ENCODE measurements at places on chromosomes 7 and 10.

- no peak for DNase-seq
These were observed 1.2 kb downstream of the BRAF start for GRCh38 chr7:140923358-140924006.

GRCh38 chr7:132750530-132751217 is 174.4 kb upstream of the PLXNA4 start:
- DNase-seq: no peak

- no peak for DNase-seq
These were observed 471.8 kb downstream of the SORCS3 start for GRCh38 chr10:105112862-105113261.

- no peak for DNase-seq
These were observed 239.2 kb downstream of the CELF2 start for GRCh38 chr10:11256896-11257295.

DNA sequence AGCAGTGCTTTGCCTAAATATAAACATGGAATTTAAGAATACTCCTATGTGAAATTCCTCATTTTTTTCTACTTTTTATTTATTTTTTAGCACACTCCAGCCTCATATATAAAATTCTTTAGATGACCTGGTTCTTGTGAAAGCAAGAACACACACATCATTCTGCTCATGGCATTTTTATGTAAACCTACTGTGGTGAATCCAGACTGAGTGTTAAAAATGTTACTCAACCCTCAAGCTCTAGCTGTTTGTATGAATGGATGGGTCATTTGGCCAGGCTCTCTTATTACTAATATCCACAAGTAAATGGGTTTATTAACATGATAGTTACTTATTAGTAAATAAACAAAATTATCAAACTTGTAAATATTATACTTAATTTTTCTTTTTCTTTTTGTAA is 551.7 kb upstream of the LRRN3 start:
- no peak for DNase-seq

DNA sequence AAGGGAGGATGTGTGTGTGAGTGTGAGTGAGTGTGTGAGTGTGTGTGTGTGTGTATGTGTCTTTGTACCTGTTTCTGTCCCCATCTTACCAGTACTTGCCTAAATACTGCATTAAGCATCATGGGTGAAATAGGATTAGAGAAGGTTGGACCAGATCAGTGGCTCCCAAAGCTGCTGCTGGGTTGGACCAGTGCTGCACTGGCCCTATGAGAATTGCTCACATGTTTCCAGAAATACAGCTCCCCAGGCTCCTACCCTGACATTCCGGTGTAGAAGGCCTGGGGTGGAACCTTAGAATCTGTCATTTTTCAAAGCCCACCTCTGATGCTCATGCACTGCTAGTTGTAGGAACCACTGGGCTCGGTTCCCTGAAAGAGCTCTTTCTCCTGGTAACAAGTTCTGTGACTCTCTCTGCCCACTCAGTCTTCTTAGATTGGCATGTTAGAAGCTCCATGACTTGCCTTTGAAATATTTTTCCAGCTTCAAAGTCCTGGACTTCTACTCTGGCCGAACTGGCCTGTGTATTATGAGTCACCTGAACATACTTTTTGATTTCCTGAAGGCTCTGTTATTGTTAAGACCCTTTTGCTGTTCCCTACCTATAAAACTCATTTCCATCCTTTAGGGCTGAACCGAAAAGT is 224.7 kb downstream of the CUX1 start:
- no peak for DNase-seq

GRCh38 chr7:138359870-138360559 is 100.0 kb upstream of the TRIM24 start:
- DNase-seq: no peak

DNA sequence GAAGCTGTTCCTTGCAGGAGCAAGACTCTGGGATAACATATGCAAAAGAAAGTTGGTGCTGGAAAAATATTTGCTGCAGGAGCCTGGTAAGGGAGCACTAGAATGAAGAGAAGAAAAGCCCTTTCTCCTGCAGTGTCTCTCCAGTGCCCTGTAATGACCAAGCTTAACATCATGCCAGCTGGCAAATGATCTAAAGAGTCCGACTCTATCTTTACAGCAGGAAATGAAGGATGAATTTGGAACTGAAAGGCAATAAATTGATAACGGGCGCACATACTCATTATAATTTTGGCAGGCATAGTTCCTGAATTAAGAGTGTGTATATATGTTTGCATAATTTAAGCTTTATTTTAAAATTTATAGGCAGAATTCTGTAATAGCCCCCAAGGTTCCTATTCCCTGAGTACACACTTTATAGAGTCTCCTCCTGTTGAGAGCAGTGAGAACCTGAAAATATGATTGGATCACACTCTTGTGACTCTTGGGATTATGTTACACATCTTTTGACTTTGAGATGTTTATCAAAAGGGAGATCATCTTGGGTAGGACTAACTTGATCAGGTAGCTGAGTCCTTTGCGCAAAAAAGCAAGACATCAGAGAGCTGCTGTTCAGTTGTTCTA is 299.0 kb upstream of the MBL2 start:
- DNase-seq: no peak

DNA sequence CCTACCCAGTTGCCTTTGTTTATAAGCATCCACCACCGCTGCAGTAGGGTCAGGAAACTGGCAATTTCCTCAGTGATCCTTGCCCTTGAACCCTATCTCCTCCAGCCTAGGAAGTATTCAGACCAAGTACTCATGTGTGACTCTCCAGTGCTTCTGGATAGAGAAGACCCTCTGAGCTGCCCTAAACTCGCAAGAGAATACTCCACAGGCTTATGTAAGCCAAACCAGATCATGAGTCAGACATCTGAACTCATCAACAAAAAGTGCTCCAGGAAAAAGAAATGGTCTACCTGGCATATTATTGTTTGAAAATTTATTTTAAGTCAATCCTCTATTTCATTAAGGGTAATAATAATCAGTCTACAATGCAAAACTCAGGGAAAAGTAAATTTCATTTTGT is 101.3 kb downstream of the KAT6B start:
- no peak for DNase-seq

GRCh38 chr10:112967200-112967599 is 17.2 kb downstream of the TCF7L2 start:
- DNase-seq: no peak

GRCh38 chr10:28236591-28236990 is 66.3 kb downstream of the MPP7 start:
- no peak for DNase-seq

DNA sequence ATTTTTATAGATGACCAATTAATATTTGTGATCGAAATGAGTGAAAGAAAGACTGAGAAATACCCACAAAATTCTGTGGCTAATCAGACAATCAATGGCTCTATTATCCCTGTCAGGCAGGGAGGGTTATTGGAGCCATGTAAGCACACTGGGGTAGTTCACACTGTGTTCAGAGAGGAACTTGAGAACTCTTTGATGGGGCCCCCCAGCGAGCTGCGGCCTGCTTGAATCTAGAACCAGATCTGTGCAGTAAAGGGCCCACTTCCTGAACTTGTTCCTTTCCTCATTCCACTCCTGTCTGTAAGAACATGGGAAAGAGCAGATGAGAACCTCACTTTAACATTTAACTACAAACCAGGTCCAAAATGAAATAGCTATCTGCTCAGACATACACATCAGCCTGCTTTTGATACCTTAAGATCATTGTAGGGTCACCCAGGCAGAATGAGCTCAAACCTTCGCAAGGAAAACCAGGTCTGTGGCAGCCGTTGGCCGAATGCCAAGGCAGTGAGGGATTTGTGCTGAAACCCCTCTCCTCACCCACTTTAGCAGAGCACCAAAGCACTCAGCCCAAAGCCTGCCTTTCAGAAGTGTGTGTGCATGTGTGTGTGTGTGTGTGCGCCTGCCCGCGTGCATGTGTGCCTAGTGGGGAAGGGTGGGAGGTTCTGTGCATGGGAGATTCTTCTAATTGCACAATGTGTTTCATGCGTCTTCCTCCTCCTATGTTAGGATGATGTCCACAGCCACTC is 365.6 kb upstream of the MGMT start:
- DNase-seq: no peak

GRCh38 chr7:130529417-130529816 is 37.5 kb downstream of the MEST start:
- no peak for DNase-seq

GRCh38 chr7:13322126-13322525 is 634.7 kb downstream of the ARL4A start:
- DNase-seq: no peak

Data from activated CD8-positive, alpha-beta memory T cell treated with anti-CD3 and anti-CD28 coated beads for 1 hour (primary cell).